CD4-positive, alpha-beta T cell treated with Interferon alpha-2 for 1 hour (primary cell): ENCODE measurements at places on chromosomes 7 and 10.

- no peak for DNase-seq
Measured at GRCh38 chr10:21406595-21407193, 118.8 kb downstream of the SKIDA1 start.

GRCh38 chr10:70286616-70287015 is 2.8 kb upstream of the NPFFR1 start:
- no peak for DNase-seq

GRCh38 chr7:138784692-138785091 is 13.1 kb upstream of the TMEM213 start:
- no peak for DNase-seq

- DNase-seq, result no peak
Measured at GRCh38 chr7:23594879-23595604, 2.1 kb upstream of the CCDC126 start.

DNA sequence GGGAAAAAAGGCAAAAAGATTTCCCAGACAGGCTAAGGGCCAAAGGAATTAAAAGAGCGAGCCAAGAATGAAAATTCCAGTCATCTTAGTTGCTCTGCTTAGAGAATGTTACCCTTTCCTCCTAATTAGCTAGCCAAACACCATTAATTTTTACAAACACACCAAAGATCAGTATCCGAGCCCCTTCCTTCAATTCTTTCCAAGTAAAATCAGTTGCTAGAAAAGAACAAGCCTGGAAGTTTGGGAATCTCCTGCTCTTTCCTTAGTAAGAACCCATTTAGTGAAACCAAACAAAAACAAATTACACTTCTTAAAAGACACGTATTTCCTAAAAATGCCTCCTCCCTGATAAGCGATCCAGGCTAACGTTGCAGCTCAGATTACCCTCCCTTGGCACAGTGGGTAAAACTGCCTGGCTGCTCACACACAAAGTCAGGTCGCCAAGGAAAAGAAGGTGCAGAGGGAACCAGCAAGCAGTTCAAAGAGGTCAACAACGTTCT is 57.1 kb upstream of the ABLIM1 start:
- no peak for DNase-seq

DNA sequence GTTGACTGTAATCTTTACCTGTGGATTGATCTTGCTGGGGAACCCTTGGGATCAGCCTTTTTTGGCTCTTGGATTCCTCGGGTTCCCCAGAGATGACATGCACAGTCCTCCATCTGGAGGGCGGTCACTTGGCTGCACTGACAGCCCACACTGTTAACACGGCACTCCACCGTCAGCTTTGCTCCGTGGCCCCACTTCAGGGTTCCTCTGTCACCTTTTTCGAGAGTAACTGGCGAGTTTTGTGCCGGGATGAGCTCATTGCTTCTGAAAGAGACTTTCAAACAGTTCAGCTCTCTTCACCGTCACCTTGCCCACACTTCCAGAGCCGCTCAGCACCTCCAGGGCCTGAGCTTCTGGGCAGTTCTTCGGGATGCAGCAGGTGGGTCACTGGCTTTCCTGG is 42.4 kb downstream of the PROSER2 start:
- no peak for DNase-seq

DNA sequence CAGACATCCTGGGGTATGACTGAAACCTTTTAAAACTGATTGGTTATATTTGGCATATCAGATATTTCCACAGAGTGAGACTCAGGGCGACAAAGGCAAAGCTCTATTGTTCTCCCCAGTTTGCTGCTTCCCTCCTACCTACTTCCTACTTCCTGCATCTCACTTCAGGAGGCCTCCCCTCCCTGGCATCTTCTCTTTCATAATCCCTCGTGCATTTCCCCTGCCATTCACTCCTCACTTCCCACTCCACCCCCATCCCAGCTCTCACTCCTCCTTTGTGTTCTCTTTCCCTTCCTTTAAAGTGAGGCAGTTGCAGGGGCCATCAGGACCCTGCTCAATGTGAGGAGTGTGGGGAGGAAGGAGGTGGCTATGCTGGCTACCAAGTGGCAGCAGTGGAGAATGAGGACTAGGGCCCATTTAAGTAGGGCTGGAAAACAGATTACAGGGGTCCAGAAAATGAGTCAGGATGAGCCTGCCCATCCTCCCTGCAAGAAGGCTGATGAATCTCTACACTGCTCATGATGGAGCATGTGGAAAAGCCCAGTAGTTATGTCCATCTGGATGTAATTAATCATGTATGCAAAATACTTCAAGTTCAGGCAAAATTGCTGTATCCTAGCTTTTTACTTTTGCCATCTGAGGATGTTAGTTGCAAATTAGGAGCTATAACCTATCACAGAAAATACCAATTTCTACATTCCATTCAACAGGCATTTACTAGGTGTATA is 311.8 kb upstream of the IMMP2L start:
- DNase-seq, result no peak

GRCh38 chr10:10910634-10911033 is 107.0 kb upstream of the CELF2 start:
- DNase-seq, result no peak

DNA sequence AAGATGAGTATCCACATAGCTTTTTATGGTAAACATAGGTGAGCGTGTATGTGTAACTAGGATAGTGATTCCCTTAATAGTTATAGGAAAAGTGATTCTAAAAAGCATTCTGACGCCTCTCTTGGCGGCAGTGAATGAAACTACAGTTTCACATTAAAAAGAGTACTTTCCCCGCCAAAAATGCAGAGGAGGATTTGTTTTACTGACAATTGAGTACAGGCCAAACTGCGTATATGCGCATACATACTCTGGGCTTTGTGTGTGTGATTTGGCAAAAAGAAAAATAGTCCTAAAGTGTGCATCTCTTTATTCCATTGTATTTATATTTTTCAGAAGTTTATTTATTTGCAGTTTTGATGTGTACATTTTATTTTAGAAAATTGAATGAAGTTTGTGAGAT is 10.3 kb downstream of the CUL1 start:
- DNase-seq, result no peak

DNA sequence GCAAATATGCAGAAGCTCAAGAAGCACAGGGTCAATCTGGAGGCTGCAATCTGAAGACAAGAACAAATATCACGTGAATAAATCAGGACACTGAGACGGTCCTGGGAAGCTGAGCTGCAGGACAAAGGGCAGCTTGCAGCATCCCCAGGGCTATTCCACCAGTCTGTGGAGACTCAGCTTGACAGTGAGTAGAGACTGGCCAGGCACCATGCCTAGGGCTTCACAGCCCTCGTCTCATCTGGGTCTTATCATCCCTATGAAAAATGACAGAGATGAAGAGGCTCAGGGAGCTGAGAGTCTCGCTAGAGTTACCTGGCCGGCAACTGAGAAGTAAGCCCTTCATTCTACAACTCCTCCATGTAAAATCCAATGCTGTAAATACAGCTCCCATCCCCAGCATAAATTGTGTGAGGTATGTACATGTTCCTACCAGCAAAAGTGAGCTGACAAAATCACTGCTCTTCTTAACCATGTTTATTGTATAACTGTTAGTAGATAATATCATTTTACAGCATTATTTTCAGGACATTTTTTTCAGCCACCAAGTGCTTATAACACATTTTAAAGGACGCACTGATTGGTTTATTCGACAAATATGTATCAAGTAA is 186.6 kb upstream of the IGFBP3 start:
- no peak for DNase-seq

GRCh38 chr10:14565199-14565598 is 209.5 kb downstream of the FAM107B start:
- DNase-seq, result no peak

DNA sequence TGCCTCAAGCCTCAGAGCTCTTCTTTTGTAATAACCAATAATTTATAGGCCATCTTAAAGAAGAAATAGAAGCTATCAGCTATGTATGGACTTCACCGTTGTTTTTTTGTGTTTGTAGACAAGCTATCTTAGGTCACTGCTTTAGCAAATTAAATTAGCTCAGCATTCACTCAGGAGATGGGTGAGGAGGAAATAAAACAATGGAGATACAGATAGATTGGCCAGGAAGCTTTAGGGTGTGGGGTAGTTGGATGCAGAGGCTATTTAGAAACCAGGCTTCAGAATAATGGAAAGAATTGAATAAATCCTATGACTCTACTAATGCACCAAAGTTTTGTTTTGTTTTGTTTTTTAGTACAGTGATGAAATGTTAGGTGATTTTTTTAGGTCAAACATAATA is 66.1 kb downstream of the MDFIC start:
- no peak for DNase-seq

GRCh38 chr7:45589061-45589460 is 14.9 kb downstream of the ADCY1 start:
- no peak for DNase-seq

GRCh38 chr10:43794181-43794815 is 145.6 kb upstream of the ZNF32 start:
- no peak for DNase-seq

DNA sequence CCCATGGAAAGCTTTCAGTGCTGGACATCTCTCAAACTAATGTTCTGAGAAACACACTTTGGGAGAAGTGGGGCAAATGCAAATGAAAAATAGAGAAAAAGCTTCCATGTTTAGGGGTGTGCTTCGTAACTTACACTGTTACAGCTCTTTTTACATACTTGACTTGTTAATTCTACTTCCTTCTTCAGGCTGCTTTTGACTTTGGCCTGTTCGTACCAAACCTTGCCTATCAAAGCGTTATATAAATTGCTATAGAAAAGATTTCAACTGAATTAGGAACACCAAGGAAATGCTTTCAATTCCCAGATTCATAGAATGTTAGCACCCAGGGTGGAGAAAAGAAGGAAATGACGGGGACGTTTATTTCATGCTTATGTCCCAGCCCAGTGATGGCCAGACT is 140.8 kb upstream of the PRR15 start:
- no peak for DNase-seq

DNA sequence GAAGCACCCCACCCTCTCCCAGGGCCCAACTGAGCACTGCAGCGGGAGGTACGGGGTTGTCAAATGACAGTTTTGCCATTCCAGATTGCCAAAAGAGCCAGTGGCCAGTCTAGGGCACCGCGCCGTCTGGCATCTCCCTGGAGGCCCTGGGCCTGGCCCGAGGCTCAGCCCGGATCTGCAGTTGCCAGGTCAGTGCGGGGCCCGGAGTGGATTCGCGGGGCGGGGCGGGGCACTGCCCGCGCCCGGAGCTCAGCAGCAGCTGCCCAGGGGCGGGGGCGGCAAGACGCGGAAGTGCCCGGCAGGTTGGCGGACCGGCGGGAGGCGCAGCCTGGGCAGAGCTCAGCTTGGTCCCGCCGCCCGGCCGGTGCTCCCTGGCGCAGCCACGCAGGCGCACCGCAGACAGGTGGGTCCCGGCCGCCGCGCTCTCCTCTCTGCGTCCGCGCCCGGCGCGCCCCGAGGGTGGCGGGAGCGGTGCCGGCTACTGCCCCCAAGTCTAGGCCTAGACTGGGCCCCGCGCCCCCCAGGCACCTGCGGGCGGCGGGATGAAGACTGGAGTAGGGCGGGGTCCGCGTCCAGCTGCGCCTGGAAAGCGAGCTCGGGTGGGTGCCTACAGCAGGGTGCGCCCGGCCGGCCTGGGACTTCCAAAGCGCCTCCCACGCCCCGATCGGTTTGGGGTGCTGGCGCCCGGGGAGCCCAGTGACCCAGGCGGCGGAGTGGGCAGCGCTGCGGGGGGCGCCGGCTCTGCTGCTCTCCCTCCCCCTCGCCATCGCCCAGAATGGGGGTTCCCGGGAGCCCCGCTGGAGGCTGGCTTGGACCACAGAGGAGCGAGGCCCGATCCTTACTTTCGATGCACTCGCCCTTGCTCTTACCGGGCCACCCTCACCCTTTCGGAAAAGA is at the start of gene IRF5:
Gene IRF5, plus strand, starts transcription at position 281 of the 897 bp plus-strand sequence. CDS start 4,155 bp downstream, outside the sequence.
- peak; percentile 26 for DNase-seq
